ENCODE measurements at places on chromosomes 1 and 21.
A peak's percentile ranks its signal among the peaks of the same experiment; 100 is the strongest.

DNA sequence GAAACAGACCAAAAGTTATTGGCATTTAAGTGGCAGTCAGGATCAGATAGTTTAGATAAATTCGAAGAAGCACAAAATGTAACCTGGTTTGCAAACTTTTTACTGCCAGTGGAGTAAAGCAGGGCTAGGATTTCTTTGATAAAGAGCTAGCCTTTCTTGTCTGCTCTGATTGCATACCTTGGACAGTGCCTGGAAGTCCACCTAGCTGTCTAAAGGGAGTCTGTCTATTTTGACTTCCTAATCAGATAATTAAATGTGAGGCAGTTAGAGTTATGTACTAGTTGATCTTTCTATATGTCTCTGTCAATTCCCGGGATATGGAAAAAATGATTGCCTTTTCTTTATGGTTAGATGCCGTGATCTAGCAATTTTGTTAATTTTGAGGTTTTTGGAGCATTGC, 4.1 kb downstream of the GPSM2 start:
- peak; percentile 31 for DNase-seq

DNA sequence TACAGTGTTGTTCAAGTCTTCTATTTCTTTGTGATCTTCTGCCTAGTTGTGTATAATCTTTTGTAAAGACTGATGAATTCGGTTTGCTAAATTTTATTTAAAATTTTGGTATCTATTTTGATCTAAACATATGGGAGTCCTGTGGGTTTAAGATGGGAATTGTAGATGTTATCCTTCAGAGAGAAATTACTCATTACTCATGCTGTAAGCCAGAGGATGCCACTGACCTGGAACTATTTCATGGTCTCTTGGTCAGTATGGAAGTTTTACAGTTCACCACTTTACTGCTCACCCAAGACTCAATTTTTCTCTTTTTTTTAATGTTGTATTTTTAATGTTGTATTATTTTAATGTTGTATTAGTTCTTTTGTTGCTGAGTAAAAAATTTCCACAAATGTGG, 138.6 kb upstream of the B3GALT2 start:
- DNase-seq: peak; percentile 38

GRCh38 chr1:54394104-54394503, 12.1 kb downstream of the SSBP3 start:
- DNase-seq: no peak

GRCh38 chr1:27301582-27302199, 20.3 kb upstream of the TMEM222 start:
- no peak for DNase-seq

- DNase-seq: no peak
Measured at GRCh38 chr1:151377150-151377884, 4.8 kb upstream of the SELENBP1 start.

DNA sequence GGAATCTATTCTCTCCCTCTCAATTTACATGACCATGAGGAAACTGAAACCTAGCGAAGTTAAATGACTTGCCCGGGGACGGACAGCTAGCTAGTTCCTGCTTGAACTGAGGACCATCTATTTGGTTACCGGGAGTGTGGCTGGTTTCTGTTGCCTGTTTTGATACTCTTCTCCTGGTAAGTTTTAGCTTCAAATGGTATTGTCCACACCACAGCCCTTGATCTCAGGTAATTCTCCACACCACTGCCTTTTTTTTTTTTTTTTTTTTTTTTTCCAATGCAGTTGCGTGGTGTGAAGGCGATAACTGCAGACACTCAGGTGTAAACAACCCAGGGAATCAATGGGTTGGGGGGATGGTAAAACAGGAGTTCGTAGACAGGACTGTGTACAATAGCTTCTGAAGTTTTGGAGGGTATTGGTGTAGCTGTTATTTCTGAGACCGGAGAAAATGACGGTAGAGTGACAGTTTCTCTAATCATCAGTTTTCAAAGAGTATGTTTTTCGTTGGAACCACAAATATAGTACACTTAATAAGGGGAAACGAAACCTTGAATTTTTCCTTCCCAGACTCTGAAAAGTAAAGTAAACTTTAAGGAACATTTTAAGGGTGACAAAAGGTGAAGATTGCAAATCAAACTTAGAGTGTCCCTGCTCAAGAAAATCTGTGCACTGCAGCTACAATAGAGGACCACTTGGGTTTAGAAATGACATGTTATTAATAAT, 125.3 kb upstream of the CACYBP start:
- DNase-seq: no peak

All from choroid plexus epithelial cell (primary cell).